Body of pancreas (tissue), 4 donors: ENCODE measurements at places on chromosomes 4 and X.

GRCh38 chr4:141636771-141637460, 533 bp downstream of the IL15 start:
- DNase-seq, result peak; percentile 53

DNA sequence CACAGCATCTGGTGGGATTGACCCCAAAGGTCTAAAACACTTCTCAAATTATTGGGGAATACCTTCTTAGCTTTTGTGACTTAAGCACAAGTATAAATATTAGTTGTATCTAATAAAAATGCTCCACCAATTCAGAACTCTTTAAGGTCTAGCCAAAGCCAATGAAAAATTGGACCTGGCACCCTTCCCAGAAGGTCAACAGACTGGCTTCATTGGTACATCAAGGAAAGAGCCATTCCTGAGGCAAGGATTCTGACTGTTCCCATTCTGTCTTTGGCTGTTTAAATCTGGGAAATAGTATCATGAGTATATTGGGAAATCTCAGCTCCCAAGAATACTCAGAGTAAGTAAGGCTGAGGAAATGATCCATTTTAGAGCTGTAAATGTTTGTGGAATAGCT, 153.0 kb upstream of the TRPC5 start:
- DNase-seq, result peak; percentile 13

DNA sequence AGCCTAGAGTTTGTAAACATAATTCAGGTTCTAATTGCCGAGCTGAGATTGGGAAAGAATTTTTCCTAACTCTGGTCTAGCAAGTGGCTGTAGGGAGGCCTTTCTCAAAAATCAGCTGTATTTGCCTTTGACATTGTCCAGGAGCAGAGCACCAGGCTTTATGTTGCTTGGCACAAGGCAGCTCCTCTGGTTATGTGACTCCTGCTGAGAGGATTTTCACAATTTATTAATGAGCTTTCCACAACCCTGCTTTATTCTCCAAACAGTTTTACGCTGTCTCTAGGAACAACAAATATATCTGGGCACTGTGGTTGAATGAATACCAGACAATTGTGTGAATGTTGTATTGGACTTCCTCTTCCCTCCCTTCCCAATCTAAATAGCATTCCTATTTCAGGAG, 14.9 kb downstream of the LSM6 start:
- no peak for DNase-seq

DNA sequence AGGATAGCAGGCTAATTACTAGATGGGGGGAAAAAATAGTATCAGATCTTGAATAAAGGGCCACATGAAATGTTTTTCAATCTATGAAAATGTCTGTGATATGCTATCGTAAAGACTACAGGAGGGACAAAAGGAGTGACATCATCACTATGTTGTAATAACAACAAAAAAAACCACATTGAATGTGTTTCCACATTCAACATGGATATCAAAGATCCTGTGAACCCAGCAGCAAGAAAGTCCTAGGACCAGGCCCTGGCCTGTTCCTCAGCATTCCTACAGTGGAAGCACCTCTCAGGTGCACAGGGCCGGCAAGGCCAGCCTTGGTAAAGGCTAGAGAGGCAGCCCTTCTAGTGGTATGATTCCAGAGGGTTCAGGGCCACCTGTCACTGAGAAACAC, 118.3 kb downstream of the RELL1 start:
- DNase-seq, result no peak

DNA sequence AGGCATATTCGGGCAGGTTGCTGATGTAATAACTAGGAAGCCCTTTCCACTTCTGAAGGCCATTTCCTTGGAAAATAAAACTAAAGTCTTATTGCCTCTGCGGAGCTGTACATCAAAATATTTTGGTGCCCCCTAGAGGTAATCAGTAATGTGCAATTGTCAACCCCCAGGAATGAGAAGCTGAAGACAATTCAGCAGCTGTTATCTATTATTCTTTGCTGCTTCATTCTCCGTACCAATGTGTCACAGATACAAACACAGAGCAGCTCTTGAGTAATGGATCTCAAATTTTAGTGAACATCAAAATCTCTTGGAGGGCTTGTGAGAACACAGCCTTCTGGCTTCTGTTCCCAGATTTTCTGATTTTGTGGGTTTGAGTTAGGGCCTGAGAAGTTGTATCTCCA, 3.5 kb upstream of the SLIT2 start:
- no peak for DNase-seq

DNA sequence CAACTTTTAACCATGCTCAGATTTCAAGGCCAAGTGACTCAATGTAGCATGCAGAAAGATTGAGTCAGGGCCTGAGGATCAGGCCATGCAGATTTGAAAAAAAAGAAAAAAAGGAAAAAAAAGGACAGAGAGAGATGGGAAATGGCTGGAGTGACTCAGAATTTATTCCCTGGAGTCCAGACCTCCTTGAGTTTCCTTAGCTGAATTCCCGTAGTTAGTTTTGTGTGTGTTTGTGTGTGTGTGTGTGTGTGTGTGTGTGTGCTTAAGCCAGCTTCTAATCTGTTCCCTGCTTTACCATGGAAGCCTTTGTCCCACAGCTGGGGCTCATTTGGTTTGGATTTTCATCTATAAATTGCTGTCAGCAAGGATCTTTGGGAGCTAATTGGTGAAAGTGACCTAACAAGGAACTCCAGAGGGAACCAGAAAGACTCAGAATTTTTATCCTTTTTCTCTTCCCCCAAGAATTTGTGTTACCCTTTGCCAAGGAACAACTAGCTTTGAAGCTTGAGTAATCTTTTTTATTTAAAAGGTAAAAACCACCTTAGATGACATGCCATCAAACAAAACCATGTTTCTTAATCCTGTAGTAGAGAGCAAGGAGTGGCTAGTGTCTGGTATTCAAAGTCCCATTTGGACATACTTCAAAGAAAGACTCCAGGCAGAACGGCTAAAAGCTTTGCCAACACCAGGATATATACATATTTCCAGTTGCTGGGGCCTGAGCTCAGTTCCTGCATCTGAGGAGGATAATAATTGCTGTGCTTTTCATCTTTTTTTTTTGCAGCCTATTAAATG, 109.0 kb upstream of the DDIT4L start:
- DNase-seq, result no peak

DNA sequence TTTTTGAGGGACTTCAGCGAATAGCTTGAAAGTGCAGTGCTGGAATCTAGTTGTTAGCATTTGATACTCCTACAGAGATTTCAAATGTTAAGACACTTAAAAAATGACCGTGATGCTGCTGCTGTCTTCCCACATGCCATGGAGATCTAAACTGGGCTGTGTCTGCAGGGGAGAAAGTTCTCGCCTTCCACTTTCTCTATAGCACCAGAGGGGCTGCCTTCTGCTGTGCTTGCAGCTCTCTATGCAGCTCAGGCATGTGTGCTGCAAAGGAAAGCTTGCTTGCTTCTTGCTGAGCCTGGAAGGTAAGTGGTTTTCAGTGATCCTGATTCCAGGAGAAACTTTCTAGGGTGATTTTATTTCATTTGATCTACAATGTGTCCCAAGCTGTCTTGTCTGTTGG, 137.8 kb downstream of the SOWAHB start:
- DNase-seq, result no peak
